NCI-H187 treated with DMSO at 0.1 percent for 48 hours (cell line): ENCODE measurements at places on chromosomes 12 and 14.

DNA sequence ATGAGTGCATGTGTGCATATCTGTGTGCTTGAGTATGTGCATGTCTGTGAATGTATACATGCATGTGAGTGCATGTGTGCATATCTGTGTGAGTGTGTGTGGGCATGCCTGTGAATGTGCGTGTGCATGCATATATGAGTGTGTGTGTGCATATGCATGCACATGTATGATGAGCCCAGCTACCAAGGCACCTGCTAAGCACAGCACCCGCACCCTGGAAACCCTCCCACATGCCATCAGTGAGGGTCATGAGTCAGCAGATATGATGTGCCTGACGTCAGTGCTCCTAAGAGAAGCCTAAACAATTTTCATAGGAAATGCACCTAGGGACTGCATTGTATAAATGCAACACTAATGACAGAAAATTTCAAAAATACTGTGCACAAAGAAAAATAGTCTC is 151.1 kb downstream of the KIF26A start:
- DNase-seq: no peak

DNA sequence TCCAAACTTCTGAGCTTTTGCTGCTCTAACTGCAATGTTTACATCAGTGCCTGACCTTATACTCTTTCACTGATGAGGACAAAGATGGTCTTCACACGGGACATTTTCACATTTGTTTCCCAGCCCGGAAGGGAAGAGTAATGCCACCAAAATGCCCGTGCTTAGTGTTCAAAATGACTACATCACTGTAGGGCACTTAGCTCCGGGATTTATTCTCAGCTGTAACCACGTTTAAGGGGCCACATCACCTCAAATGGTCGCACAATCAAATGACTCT is 2.9 kb downstream of the GSG1 start:
- DNase-seq: no peak

DNA sequence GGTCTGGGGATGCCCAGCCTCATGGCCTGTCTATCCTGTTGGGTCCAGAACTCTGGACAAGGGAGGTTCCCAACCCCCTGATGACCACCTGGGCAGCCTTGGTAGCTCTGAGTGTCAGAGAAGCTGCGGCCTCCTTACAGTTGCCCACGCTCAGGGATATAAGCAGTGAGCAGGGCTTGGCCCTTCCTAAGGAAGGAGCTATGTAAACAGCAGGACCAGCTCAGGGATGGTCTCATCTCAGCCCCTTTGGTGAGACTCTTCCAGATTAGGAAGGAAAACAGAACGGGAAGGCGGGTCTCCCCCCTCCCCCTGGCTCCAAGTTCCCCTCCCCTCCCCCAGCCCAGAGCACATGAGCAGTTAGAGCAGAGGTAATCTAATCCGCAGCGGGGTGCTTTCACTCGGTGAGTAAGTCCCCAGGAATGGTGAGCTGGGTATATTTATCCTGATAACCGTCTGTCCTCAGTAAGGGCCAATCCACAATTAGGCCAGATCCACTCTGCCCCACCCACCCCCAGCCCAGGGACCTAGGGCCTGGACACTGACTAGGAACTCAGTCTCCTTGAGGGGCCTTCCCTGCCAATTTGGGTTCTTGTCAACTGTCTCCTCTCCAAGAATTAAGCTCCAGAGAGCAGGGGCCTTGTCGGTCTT is 29.5 kb upstream of the RPLP0 start:
- no peak for DNase-seq

DNA sequence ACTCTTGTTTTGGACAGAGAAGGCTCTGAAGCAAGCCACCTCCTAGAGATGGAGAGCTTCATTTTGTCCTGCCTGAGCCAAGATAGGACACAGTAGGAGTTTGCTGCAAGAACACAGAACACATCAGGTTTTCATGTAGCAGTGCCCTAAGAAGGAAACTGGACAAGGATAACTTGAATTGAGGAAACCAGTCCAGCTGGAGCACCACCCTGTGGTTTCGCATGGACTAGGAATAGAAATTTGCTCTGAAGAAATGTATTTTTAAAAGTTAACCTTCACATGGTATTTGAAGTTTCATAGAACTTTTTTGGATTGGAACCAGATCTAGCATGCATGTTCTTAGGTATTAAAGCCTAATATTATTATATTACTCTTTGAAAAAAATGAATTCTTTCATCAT is 68.8 kb downstream of the RERG start:
- DNase-seq: no peak
